ENCODE measurements at places on chromosomes 7 and 10.
A peak's percentile ranks its signal among the peaks of the same experiment; 100 is the strongest.

DNA sequence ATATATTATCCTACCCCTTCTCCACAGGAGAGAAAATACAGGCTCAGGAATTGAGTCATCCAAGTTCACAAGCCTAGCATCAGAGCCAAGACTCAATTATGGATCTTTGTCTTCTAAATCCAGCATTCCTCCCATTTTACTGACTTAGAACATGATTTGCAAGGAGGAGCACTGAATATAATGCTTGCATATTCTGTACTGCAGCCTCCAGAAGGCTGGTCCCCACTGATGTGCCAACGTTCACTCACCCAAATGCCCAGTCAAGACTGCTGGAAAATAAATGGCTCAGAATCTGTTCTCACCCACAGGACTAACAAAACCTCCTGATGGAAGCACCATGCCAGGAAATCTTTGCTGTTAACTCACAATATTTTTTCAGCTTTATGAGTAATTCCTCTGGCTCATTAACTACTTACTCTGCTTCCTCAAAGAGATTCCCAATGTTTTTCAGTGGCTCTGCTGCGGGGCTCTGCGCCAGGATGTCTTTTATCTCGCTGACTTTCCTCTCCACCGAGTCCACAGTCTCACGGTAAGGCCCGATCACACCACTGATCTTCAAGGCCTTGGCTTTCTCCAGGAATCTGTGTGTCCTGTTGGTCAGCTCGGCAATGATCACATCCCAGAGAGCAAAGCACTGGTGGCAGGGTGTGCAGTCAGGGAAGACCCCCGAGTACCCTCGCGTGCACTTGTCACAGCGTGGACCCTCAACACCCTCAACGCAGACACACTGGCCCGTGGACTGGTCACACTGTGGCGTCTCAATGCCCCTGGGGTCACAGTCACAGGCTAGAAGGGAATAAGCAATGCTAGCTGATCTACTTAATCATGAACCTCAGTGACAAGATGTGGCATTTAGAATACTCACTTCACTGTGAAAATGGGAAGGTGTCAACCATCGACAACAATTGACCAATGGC is 48.8 kb downstream of the DLD start:
- DNase-seq, result no peak

DNA sequence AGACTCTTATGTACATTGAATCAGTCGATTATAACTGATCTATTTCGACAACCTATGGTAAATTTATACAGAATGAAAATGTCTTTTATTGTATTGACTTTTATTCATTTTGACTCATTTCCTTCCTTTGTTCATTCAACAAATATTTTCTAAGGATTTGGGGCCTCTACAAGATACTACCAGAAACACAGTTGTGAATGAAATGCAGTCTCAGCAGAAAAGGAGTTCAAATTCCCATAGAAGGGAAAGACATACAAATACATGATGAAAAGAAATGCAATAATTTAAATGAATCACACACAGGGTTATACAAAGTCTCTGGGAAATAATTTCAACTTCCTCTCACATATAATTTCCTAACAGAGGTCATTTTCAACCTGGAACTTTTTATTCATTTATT is 134.0 kb upstream of the SEMA3A start:
- DNase-seq, result no peak

GRCh38 chr7:154794147-154794780 is 208.7 kb downstream of the PAXIP1 start:
- DNase-seq, result no peak

GRCh38 chr7:51255036-51255435 is 61.6 kb downstream of the COBL start:
- no peak for DNase-seq

DNA sequence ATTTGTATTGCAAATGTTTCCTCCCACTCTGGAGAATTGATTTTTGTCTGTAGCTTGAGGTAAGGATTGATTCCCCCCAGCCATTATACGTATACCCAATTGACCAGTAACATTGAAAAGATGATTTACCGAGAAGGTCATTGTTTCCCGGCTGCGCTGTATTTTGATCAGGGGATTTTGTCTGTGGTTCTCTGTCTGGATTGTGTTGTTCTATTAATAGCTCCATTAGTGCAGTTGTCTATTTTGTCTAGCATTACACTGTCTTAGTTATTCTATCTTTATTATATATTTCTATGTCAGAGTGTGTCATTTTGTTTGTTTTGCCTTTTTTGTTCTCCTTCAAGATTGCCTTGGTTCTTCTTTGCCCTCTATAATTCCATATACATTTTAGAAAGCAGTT is 37.7 kb downstream of the AHR start:
- DNase-seq, result no peak

DNA sequence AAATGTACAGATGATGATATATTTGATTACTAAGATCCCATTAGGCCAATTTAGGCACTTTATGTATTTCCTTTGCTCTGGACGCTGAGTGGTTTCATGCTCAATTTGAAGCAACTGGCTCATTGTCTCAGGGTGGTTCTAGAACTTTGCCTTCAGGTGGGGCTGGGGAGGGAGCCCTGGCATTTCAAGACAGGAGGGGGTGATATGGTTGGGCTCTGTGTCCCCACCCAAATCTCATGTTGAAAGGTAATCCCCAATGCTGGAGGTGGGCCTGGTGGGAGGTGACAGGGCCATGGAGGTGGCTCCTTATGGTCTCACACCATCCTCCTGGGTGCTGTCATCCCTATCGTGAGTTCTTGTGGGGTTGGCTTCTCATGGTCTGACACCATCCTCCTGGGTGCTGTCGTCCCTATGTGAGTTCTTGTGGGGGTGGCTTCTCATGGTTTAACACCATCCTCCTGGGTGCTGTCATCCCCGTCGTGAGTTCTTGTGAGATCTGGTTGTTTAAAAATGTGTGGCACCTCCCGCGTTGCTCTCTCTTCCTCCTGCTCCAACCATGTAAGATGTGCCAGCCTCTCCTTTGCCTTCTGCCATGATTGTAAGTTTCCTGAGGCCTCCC is 151.5 kb upstream of the KLF6 start:
- no peak for DNase-seq

DNA sequence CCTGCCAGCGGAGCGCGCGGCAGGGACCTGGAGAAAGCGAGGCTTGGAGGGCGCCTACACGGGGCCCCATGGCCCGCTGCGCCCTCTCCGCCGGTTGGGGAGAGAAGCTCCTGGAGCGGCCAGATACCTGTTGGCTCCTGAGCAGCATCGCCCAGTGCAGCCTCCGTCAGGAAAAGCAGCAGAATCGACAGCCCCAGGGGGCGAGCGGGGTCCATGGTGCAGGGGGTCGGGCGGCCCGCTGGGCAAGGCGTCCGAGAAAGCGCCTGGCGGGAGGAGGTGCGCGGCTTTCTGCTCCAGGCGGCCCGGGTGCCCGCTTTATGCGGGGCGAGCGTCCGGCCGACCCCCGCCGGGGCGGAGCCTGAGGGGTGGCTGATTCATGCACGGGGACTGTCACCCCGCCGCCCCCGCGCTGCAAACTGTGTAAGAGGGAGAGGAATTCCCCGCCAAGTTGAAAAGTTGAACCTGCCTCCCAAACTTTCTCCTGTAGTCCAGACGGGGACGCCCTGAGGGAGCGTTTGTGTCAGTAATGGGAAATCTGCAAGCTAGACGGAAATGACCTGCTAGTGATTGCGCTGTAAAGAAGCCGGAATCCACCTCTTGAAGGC is at the start of gene TFPI2:
TFPI2 (minus strand) TSS at position 290 of the 605 bp plus-strand sequence; CDS start at position 215, 75 bp downstream.
- DNase-seq, result peak; percentile 6

- no peak for DNase-seq
Observed at GRCh38 chr10:78644550-78644949, 424.2 kb upstream of the ZMIZ1 start.

GRCh38 chr7:31114593-31115343 is 62.7 kb downstream of the ADCYAP1R1 start:
- no peak for DNase-seq

DNA sequence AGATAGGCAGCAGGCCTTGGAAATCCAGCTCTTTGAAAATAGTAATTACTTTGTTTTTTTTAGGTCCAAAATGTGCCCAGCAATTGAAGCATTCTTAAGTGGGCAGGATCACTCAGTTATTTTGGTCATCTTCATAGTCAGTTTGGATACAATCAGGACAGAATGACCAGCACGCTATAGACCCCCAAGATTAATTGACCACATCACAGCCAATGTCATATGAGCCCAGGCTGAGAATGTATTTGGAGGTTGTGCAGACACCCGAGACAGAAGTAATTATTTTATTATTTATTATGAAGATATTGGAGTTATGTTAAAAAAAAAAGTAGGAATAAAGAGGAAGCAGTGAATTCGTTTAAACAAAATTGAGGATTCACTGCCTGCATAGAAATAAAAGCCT is 93.3 kb upstream of the PFKP start:
- no peak for DNase-seq

DNA sequence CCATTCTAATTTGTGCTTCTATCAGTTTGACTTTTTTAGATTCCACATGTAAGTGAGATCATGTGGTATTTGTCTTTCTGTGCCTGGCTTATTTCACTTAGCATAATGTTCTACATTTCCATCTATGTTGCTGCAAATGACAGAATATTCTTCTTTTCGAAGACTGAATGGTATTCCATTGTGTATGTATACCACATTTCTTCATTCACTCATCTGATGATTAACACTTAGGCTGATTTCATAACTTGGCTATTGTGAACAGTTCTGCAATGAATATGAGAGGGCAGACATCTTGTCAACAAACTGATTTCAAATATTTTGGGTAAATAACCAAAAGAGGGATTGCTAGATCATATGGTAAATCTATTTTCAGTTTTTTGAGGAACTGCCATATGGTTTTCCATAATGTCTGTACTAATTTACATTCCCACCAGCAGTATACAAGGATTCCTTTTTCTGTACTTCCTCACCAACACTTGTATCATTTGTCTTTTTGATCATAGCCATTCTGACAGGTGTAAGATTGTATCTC is 52.9 kb downstream of the ZNF22 start:
- no peak for DNase-seq

- peak; percentile 55 for DNase-seq
Observed at GRCh38 chr7:72493850-72494661, 81.9 kb upstream of the CALN1 start.

DNA sequence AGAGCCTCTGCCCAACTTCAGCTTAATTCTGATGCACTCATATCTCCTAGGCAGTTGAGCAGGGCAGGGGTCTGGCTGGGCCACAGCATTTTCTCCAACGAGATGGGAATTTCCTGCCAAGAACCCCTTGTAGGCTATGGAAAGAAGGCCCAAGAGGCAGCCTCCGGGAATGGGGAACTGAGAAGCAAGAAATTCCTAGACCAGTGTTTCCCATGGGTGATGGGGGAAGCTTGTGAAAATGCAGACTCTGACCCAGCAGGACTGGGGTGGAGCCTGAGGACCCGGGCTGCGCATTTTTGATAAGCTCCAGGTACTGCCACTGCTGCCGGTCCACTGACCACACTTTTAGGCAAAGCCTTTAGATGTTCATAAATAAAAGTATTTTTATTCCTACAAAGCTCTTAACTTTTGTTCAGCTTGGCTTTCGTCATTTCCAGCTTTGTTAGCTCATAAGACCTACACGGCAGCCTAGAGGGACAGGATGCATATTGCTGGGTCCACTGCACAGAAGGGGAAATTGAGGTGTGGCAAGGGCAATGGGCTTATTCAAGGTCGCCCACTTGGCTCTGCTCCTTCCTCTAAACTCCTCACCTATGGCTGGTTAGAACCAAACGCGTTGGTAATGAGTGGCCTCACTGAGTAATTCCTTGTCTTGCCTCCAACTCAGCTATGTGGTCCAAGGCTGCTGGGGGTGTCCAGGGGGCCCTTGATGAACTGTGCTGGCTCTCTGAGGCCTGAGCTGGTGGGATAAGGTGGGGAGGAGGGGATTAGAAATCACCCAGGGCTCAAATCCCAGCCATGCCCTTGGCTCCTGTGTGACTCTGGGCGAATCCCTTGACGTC is 29.5 kb downstream of the ZCCHC24 start:
- DNase-seq, result no peak

DNA sequence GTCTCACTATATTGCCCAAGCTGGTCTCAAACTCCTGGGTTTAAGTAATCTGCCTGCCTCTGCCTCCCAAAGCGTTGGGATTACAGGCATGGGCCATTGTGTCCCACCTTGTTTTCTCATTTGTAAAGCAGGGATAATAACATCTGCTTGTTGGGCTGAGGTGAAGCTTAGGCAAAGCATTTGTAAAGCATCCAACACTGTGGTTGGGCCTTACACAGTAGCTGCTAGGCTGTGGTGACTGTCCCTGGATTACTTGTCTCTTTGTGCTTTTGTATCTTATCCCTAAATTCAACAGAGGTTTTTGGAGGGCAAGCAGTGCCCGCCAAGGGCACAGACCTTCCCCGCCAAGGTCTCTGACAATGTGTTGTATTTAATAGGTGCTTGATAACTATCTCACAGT is 14.3 kb downstream of the HKDC1 start:
- no peak for DNase-seq

DNA sequence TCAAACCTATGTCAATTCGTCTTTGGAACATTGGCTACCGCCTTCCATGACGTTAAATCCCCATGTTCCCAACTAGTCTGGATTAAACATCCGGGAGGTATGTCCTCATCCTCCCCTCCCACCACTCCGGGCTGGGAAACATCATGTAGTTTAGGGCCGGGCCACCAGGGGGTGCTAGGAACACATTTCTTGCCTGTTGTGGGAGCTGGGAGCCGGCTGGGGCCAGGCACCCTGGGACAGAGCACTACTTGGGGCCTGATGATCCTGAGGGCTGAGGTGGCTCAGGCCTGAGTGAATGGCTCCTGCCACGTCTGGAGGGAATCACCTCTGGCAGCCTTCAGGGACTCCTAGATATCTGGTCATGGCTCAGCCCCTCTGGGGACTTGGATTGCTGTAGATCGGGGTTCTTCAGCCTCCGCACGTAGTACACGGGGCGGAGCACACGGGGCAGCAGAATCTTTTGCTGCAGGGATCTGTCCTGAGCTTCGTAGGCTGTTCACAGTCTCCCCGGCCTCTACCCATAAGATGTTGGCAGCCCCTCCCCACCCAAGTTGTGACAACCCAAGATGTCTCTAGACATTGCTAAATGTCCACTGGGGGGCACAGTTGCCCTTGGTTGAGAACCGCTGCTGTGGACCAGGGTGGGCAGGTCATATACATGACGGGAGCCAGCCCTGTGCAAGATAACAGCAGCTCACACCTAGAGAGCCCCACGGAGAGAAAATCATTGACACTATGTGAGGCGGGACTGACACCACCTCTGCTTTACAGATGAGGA is 141.2 kb upstream of the ZNF716 start:
- no peak for DNase-seq

DNA sequence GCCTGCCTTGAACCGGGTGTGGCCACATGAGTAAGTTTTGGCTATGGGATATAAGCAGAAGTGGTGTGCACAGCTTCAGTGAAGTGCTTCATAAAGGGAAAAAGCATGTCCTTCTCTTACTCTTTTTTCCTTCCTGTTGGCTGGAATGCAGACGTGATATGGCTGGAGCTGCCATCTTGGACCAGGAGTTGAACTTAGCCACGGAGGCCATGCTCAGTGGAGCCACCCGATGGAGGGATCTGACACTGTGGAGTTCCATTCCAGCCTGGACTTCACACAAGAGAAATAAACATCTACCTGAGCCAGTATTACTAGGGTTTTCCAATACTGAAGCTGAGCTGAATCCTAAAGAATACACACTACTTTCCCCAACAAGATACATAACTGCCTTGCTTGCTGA is 52.3 kb downstream of the CCDC3 start:
- DNase-seq, result no peak

GRCh38 chr10:86162696-86163400 is 203.7 kb downstream of the GRID1 start:
- DNase-seq, result no peak

GRCh38 chr10:6229746-6230145 is 27.0 kb downstream of the PFKFB3 start:
- DNase-seq, result no peak

- no peak for DNase-seq
Observed at GRCh38 chr10:23147035-23147434, 45.1 kb upstream of the PTF1A start.
